ENCODE measurements at places on chromosomes 16 and 17. TPM values are rescaled to one million over a fixed set of nuclear protein-coding genes. Genes with fewer than 3 reads are reported as not detected.

DNA sequence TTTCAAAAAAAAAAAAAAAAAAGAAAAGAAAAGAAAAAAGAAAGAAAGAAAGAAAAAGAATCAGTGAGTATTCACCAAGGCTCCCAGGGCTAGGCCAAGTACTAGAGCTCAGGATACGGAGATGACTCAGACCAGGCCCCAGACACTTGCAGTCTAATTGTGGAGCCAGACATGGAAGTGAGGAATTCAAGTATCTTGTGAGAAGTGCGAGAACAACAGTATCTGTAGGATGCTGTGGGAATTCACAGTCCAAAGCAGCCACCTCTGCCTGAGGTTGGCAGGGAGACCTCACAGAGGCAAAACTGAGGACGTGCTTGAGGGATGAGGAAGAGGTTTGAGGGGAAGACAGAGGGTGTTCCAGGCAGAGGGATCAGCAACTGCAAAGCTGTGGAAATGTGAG lies 14.0 kb upstream of the ALDOA start:
- H3K4me1 ChIP-seq = peaks cover 47% of the 10 kb centered on the region
- H3K36me3 ChIP-seq = peaks cover 13% of the 10 kb centered on the region
- H3K4me3 ChIP-seq = no peak overlapping the region
- no peak overlapping the region for H3K27ac ChIP-seq
- no peaks in the 10 kb centered on the region for H3K27me3 ChIP-seq

KRT24 gene
- total RNA-seq = not detected

DNA sequence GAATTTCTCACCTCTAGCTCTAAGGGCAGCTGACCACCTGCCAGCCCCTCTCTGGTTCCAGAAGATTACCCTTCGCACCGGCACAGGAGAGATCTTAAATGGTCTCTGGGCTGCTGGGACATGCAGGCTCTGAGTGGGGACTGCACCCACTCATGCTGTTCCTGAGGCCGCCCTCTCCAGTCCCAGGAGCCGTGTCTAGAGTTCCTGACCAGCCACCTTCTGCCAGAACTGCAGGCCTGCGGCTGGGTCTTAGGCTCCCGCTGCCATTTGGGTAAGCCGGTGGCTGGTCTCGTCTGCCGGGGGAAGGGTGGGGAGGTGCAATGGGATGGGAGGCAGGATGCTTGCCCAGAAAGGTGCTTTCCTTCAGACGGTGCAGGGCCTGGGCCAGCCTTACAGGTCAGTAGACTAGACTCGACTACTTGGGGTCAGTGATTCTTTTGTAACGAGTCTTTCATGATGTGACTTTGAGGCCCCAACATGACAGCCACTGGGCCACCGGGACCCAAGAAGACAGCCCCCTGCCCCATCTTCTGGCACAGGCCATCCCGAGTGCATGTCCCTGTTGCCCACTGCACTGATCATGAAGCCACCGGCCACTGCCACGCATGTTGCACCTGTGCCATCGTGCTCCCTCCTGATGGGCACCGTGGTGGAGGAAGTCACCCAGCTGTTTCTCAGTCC lies 26.4 kb downstream of the B9D1 start:
- H3K27ac ChIP-seq = no peak overlapping the region
- H3K4me3 ChIP-seq = no peak overlapping the region
- no peak for DNase-seq
- no peaks in the 10 kb centered on the region for H3K27me3 ChIP-seq

NGFR gene
- total RNA-seq = 39.2 TPM

DNA sequence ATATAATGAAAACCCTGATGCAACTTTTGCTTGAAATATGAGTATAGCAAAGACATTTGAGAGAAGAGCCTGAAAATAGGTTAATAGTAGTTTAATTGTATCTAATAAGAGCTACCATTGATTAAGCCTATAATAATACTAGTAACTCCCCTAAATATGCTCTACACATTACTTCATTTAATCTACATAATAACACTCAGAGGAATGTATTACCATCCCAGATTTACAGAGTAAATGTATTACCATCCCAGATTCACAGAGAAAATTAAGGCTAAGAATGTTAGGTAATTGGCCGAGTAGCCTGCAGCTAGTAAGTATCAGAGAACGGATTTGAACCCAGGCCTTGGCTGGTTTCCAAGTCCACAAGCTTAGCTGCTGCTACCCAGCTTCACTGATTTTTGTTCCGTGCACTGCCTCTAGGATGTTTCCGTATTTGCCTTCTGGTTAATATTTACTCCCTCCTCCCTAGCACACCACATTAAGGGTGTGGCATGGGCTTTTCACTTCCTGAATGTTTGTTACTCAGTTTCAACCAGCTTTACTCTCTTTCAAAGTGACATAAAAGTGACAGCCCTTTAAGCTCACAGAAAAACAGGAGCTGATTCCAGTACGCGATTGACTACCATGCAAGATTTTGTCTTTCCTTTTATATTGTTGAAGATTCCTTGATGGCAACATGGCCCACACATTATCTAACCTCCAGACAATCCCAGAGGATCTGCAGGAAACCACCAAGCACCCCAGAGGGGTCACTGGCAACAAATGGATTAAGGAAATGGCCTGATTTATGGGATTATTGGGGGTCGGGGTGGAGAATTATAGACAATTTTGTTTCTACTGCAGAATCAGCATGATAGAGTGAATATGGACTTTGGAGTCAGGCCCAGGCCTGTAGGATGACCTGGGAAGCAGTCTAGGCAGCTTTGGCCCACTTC lies 26.7 kb upstream of the TOX3 start:
- H3K27ac ChIP-seq = no peak overlapping the region
- no peaks in the 10 kb centered on the region for H3K27me3 ChIP-seq
- H3K4me1 ChIP-seq = no peaks in the 10 kb centered on the region
- H3K36me3 ChIP-seq = no peaks in the 10 kb centered on the region
- no peak for DNase-seq
- H3K4me3 ChIP-seq = no peak overlapping the region

DNA sequence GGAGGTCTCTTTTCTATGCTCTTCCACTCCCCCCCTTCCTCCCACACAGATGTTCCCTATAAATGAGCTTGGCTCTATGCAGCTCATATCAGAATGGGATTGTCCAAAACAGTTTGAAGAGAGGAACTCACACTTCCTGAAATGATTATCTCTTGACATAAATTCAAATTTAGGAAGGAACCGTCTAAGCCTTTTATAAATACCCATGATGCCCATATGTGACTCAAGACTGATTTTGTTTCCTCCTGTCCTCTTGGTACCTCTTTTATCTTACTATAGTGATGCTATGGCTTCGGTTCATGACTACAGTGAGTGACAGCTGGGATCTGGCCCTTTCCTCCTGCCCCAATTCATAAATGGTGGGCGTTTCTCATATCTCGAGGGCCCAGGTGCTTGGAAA lies 16.6 kb upstream of the TERF2 start:
- DNase-seq = no peak
- no peak overlapping the region for H3K4me3 ChIP-seq
- no peaks in the 10 kb centered on the region for H3K27me3 ChIP-seq
- no peak overlapping the region for H3K27ac ChIP-seq
- H3K36me3 ChIP-seq = no peaks in the 10 kb centered on the region

GRCh38 chr17:4142107-4142900 lies 526 bp downstream of the ZZEF1 start:
- H3K27me3 ChIP-seq = no peaks in the 10 kb centered on the region
- peaks cover 10% of the 10 kb centered on the region for H3K4me1 ChIP-seq
- peak overlapping the region; percentile 100 for H3K27ac ChIP-seq
- H3K4me3 ChIP-seq = peak overlapping the region; percentile 95
- no peak for DNase-seq

DNA sequence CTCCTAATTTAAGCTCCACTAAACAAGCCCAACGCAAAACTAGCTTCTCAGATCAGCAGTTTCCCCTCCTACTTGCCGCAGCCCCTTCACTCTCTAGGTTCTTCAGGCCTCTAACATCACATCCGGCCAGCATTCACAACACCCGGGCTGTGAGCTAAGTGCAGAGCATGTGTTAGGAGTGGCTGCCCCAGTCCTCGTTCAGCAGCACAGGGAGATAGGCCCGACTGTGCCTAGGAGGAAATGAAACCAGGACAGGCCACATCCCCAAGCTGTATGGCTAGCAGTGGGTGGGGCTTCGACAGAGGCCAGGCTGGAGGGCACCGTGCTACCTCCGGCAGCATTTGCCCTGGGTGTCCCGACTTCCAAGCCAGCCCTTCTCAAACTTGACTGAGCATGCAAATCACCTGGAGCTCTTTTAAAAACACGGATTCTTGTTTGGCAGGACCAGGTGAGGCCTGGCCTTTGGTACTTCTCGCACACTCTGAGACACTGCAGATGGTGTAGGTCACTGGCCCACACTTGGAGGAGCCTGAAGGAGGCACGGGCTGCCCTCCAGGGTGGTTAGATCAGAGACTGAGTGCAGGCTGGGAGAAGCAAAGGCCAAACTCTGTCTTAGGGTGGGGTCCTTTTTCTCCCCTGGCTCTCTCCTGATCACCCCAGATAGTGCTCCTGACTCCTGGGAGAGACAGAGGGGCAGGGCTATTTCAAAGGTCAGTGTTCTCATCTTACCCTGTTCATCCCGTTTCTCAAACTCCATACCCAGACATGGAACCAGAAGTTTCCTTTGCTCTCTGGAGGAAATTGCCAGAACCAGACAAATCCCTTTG lies 202.0 kb downstream of the C16orf78 start:
- H3K4me3 ChIP-seq = no peak overlapping the region
- no peak for DNase-seq
- no peak overlapping the region for H3K27ac ChIP-seq

- peaks cover 45% of the 10 kb centered on the region for H3K27me3 ChIP-seq
- H3K4me3 ChIP-seq = no peak overlapping the region
- peaks cover 37% of the 10 kb centered on the region for H3K4me1 ChIP-seq
- H3K36me3 ChIP-seq = no peaks in the 10 kb centered on the region
- DNase-seq = no peak
- H3K27ac ChIP-seq = no peak overlapping the region
Measured at GRCh38 chr17:3962217-3962964, 1.8 kb downstream of the ATP2A3 start.

GRCh38 chr17:30449480-30449879 lies 27.7 kb upstream of the GOSR1 start:
- H3K27me3 ChIP-seq = no peaks in the 10 kb centered on the region
- peak; percentile 55 for DNase-seq
- H3K4me1 ChIP-seq = no peaks in the 10 kb centered on the region
- peaks cover 3% of the 10 kb centered on the region for H3K36me3 ChIP-seq

DNA sequence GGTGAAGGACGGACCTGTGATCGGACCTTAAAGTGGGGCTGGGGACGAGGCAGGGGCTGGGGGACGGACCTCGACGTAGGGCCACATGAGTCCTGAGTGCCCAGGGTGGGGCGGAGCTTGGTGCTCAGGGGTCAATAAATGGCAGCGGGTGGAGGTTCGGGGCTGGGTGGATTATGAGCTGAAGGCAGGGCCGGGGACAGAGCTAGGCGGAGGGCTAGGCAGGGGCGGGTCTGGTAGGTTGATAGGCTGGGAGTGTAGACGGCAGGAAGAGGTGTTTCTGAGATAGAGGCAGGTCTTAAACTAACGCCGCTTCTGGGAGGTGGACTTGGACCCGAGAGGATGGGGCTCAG lies 733 bp downstream of the CHRNB1 start:
- peaks cover 33% of the 10 kb centered on the region for H3K27me3 ChIP-seq
- no peak for DNase-seq
- H3K27ac ChIP-seq = no peak overlapping the region
- H3K4me3 ChIP-seq = no peak overlapping the region
- H3K36me3 ChIP-seq = peaks cover 9% of the 10 kb centered on the region

- DNase-seq = no peak
- peaks cover 2% of the 10 kb centered on the region for H3K36me3 ChIP-seq
- peaks cover 46% of the 10 kb centered on the region for H3K27me3 ChIP-seq
- peaks cover 25% of the 10 kb centered on the region for H3K4me1 ChIP-seq
Measured at GRCh38 chr16:31215287-31216162, 1.4 kb downstream of the PYDC1 start.

- peaks cover 41% of the 10 kb centered on the region for H3K4me1 ChIP-seq
- DNase-seq = no peak
- no peaks in the 10 kb centered on the region for H3K27me3 ChIP-seq
- peaks cover 68% of the 10 kb centered on the region for H3K36me3 ChIP-seq
- no peak overlapping the region for H3K4me3 ChIP-seq
Measured at GRCh38 chr17:75751676-75752404, 13.2 kb downstream of the GALK1 start.

SMARCE1 gene
- total RNA-seq = 77.1 TPM

GRCh38 chr17:19271780-19272357 lies 34.7 kb downstream of the EPN2 start:
- H3K27ac ChIP-seq = peak overlapping the region; percentile 64
- H3K27me3 ChIP-seq = no peaks in the 10 kb centered on the region
- no peak overlapping the region for H3K4me3 ChIP-seq
- DNase-seq = no peak
- peaks cover 8% of the 10 kb centered on the region for H3K36me3 ChIP-seq
- H3K4me1 ChIP-seq = peaks cover 52% of the 10 kb centered on the region

SMIM22 gene
- total RNA-seq = not detected

GRCh38 chr16:52383640-52384292 lies 163.2 kb downstream of the TOX3 start:
- no peaks in the 10 kb centered on the region for H3K27me3 ChIP-seq
- no peaks in the 10 kb centered on the region for H3K4me1 ChIP-seq
- no peaks in the 10 kb centered on the region for H3K36me3 ChIP-seq

DNA sequence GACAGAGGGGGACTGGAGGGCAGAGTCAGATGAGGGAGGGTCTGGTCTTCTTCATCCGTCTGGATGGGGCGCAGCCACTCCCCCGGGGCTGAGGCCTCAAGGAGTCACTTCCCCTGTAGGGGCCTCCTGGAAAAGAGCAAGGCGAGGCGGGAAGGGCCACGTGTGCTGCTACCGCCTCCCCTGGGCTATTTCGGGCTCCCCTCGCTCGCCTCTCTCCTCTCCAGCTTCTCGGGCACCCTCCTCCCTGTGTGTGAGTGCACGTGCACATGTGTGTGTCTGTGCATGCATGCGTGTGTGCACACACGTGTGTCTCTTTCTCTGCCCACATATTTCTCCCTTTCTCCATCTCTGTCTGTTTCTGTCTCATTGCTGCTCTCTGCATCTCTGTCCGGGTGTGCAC lies 10.1 kb downstream of the GSG1L start:
- DNase-seq = no peak
- H3K4me1 ChIP-seq = no peaks in the 10 kb centered on the region
- peaks cover 2% of the 10 kb centered on the region for H3K27me3 ChIP-seq
- H3K27ac ChIP-seq = no peak overlapping the region
- H3K36me3 ChIP-seq = no peaks in the 10 kb centered on the region
- no peak overlapping the region for H3K4me3 ChIP-seq

DNA sequence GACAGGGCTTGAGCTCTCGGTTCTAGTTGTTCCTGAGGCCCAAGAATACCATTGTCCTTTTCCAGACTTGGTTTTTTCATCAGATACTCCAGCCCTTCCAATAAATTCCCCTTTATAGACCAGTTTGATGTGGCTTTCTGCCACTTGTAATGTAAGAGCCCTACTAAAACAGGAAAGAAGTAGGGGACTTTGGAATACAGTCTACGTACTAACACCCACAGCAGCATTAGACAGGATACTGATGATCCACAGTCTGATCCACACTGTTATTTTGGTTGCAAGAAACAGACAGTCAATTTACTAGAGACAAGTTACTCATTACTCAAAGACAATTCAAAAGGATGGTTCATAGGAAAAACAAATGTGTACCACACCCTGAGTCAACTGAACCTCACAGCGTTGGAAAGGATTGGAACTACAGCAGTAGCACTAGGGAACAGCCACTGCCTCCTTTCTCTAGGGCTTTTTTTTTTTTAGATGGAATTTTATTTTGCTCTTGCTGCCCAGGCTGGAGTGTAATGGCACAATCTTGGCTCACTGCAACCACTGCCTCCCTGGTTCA lies 45.9 kb upstream of the MED13 start:
- no peaks in the 10 kb centered on the region for H3K4me1 ChIP-seq
- H3K27me3 ChIP-seq = no peaks in the 10 kb centered on the region
- no peak for DNase-seq
- no peak overlapping the region for H3K4me3 ChIP-seq
- no peak overlapping the region for H3K27ac ChIP-seq
- no peaks in the 10 kb centered on the region for H3K36me3 ChIP-seq
